GM23248 (cell line): ENCODE measurements at places on chromosomes 3 and 15.
A peak's percentile ranks its signal among the peaks of the same experiment; 100 is the strongest.

DNA sequence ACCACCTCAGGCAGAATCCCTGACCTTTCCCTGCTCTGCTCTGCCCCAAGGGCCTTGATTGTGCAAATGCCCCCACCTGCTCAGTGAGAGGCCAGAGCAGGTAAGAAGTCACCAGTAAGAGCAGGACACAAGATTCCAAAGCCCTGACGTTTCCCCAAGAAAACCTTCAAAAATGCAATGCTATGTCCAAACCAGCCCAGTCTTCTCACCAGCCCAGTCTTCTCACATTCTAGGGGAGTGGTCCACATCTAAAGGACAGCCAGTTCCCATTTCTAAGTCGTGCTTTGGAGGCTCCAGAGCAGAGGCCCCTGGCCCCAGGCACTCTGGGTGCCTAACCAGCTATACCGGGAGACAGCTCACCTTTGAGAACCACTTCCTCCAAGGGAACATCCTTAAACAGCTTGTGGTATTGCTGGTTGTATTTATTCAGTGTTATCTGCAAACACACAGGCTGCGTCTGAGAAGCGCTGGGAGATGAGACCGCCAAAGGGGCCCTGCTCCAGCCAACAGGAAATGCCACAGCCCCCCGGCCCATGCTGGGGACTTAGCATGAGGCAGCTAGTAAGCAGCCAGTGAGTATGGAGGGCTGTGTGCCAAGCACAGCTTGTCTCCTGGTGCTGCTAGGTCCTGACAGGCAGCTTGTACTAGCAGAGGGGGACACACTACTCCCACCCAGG is 29.3 kb downstream of the GRAMD2A start:
- no peak for DNase-seq

DNA sequence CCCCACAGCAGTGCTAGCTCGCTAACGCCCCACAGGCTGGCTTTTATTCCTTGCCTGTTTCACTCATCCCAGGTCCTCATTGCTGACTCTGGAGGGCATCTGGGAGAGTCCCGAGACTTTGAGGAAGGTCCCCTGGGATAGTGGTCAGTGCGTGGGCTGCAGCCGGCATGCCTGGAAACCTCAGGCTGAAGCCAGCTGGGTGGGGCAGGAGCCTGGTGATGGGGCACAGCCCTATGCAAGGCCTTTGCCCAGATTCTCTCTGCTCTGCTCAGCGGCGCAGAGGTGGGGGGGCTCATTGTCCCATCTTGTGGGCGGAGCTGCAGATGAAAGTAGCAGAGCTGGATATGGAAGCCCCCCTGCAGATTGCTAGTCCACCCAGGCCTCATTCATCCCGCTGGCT is 55.7 kb upstream of the SMAD6 start:
- DNase-seq = peak; percentile 96

DNA sequence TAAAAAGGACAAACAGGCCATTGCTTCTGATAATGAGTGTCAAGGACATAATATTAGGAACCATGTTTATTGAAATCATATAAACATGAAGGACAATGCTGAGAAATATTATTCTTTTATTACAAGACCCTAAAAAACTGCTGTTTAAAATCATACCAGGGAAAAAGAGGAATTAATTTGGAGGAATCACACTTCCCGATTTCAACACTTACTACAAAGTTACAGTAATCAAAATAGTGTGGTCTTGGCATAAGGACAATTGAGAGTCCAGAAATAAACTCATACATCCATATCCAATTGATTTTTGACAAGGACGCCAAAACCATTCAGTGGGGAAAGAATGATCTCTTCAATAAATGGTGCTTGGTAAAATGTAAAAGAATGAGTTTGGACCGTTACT is 13.0 kb downstream of the CYP1A1 start:
- DNase-seq = no peak

- peak; percentile 91 for DNase-seq
Measured at GRCh38 chr15:41811432-41812195, 16.3 kb upstream of the JMJD7 start.

GRCh38 chr3:21645121-21645897 is 105.7 kb downstream of the ZNF385D start:
- peak; percentile 70 for DNase-seq

- DNase-seq = no peak
Measured at GRCh38 chr3:4548356-4548755, 55.2 kb downstream of the ITPR1 start.

GRCh38 chr3:195820901-195821300 is 9.2 kb upstream of the MUC4 start:
- no peak for DNase-seq

DNA sequence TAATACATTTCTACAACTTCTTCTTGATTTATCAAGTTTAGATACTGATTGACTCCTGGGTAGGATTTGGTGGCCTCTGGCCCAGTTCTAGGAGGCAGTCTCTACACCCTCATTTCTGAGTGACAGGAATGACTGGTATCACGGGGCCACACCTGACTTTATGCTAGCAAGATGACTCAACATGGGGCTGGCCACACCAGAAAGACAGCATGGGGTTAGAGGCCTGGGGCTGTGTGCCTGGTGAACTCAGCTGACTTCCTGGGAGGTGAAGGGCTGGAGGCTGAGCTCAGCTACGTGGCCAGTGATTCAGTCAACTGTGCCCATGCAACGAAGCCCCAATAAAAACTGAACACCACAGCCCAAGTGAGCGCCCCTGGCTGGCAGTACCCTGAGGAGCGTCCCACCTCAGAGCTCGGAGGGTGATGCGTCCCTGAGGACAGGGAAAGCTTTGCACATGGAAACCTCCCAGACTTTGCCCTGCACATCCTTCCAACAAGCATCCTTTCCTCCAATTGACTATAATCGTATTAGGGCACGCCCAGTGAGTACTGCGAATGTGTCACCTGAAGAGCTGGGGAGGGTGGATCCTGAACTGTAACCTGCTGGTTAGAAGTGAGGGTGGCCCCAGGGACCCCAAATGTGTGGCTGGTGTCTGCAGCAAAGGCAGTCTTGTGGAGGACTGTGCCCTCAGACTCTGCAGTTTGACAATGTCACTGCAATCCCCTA is 57.2 kb downstream of the NIPA2 start:
- peak; percentile 30 for DNase-seq

DNA sequence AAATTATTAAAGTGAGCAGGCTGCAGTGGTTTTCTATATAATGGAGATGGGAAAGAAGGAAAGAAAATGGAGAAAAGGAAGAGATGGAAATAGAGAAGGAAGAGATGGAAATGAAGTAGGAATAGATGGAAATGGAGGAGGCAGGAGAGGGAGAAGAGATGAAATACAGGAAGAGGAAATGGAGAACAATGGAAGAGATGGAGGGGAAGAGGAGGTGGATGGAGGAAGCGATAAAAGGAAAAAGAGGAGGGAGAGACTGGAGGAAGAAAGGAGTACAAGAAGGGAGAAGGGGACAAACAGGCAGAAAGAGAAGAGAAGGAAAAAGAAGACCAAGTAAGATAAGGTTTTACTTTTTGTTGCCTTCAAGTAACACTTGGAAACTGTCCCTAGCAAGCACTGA is 67.6 kb downstream of the CLASP2 start:
- DNase-seq = no peak

GRCh38 chr3:14716591-14716990 is 41.6 kb downstream of the C3orf20 start:
- peak; percentile 68 for DNase-seq

DNA sequence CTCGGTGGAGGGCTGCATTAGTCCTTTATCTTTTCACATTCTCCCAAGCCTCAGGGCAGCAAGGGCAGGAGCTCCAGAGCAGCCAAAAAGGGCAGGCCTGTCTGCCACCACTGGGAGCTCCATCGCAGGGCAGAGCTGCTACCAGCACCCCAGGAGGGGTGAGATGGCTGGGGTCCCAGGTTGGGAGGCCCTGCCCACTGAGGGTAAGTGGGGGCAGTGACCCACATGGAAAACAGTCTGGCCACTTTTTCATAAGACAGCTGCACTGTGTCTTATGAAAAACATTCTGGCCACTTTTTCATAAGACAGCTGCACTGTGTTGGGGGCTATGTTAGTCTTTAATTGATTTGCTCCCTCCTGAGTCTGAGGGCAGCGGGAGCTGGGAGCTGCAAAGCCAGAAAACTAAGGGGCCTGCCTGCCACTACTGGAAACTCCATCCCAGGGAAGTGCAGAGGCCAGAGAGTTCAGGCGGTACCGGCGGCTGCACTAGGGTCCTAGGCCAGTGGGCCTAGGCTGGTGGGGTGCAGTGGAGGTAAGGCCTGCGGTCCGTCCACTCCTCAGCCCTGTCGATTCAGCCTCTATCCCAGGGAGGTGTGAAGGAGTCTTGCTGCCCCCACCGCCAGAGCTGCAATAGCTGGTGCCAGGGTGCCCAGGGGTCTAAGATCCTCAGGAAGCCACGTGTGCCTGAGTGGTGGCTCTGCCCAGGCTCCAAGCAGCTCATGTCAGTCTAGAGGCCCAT is 45.4 kb downstream of the TMCO5A start:
- no peak for DNase-seq

DNA sequence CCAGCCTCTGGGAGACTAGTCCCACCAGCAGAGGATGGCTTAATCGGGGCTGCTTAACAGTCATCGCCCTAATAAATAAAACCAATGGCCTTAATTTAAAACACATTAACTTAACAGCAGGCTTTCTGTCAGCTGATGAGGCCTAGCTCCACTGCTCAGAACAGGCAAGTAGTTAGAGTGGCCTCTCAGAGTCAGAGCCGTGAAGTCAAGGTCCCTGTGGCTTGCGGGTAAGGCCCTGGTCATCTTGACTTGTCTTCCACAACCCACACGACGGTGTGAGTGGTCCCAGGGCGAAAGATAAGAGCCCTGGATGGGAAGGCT is 11.8 kb downstream of the XXYLT1 start:
- DNase-seq = peak; percentile 71

DNA sequence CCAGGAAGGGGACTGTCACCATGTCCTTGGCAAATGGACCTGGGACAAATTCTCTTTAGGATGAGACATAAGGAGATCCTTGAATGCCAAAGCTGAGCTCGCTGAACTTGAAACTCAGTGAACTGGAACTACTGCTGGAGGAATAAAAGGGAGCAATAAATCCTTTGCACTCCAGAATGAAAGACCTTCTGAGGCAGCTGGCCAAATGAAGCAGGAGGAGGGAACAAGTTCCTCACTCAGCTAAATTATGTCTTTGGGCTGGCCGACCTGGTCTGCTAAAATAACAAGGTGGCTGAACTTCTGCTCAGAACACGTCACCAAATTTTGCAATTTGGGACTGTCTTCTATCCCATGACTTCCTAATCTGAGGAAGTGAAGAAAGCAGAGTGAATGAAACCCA is 314.7 kb downstream of the LPP start:
- no peak for DNase-seq

- DNase-seq = peak; percentile 84
Measured at GRCh38 chr3:127775398-127776109, 46.8 kb downstream of the MGLL start.

- no peak for DNase-seq
Measured at GRCh38 chr15:96514607-96515285, 184.2 kb downstream of the NR2F2 start.

DNA sequence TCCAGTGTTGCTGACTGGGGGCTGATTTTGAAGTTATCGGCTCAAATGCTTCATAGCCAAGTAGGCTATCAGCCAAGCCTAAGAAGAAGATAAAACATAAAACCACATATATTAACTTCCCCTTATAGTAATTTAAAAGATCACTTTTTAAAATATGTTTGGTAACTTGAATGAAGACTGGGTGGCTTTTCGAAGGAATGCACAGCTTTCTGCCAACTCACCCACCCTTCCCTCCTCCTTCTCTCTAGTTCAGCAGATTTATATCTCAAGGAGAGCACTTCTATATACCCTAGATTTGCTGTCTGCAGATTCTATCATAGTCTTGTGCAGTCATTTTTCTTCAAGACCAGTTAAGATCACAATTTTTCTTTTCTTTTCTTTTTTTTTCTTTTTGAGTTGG is 189.4 kb upstream of the CHRM5 start:
- no peak for DNase-seq

DNA sequence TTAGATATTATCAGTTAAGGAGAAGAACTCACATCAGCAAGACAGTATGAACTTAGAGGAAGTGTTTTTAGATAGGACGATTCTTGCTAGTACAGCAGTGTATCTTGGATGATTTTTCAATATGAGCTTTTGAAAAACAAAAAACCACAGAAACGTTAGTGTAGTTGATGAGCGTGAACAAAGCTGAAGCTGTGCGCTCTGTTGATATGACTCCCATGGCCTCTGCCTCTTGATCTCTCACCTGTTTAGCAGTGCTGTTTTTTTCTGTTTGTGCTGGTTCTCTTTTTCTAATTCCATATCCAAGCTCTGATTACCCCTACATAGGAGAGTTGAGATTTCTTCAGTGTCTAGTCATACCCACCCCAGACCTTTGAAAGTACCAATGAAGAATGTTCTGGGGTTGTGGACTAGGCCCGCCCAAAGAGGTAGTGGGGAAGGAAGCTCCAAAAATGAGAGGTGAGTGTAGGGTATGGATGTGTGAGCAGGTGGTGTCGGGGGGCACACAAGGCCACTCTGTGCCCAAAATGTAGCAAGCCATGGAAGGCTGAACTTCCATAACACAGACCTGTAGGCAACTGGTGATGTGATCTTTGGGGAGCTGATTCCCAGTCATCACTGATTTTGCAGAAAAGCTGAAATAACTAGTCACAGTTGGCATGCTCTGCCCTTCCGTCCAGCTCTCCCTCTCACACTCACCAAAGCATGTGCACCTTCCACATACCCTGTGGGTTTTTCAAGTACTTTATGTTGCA is 20.0 kb upstream of the CMTM7 start:
- DNase-seq = no peak

DNA sequence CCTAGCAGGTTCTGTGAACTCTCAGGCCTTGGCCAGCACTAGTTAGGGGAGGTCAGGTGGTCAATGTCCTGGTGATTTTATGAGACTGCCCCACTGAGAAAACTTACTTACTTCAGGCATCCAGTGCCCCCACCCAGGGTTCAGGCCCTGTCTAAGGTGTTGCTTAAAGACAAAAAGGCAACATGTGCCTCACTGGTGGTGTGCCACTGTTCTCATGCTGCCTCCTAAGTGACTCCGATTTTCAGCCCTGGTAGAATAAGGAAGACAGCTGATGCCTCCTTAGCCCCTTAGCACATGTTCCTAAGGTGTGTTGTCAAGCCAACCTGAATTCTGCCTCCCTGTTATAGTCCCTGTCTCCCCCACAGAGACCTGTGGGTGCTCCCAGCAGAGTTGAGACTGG is 5.3 kb downstream of the RBM15B start:
- DNase-seq = no peak

DNA sequence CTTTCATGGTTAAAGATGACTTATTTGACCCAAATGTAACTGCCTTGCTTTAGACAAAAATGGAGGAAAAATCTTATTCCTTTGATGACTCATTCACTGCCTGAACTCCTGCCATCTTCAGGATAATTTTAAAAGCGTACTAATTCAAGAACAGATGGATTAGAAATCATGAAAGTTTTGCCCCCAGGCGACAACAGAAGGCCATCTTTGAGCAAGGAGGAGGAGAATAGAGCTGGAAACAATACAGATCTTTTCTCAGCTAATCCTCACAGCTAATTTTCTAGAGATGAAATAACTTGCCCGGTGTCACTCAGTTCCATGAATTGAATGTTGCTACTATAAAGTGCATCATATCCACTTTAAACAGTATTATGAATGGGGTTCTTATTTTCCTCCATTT is 324.7 kb upstream of the RARB start:
- no peak for DNase-seq
